Heart right ventricle (tissue), 16 donors: ENCODE measurements at places on chromosomes 12 and 14. TPM values are rescaled to one million over a fixed set of nuclear protein-coding genes. Genes with fewer than 3 reads are reported as not detected.

RNF212B gene
- total RNA-seq = not detected

BEGAIN gene
- total RNA-seq = 0.96 TPM

- H3K27ac ChIP-seq = no peak overlapping the region
- no peak overlapping the region for H3K4me3 ChIP-seq
- no peaks in the 10 kb centered on the region for H3K4me1 ChIP-seq
- H3K27me3 ChIP-seq = no peaks in the 10 kb centered on the region
Measured at GRCh38 chr14:21426692-21427091, 29.2 kb downstream of the CHD8 start.

- H3K4me3 ChIP-seq = no peak overlapping the region
- DNase-seq = no peak
- no peak overlapping the region for H3K27ac ChIP-seq
- H3K27me3 ChIP-seq = no peaks in the 10 kb centered on the region
Measured at GRCh38 chr14:55347040-55347439, 64.6 kb downstream of the ATG14 start.

DNA sequence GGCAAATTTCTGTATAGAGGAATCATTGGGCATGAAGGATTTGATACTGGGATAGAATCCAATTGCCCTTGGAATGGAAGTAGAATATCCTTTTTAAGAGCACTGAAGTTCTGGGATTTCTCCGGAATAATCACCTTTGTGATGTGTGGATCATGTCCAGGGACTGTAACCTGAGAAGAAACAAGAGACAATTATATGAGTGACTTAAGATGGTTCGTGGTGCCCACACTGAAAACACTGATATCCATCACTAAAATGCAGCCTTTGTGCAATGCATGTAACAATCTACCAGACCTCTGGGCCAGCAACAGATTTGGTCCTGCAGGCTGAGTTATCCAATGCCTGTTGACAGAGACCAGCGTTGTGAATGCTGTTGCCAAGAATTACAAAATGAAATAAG is 48.5 kb downstream of the MDM2 start:
- H3K4me3 ChIP-seq = no peak overlapping the region
- H3K27me3 ChIP-seq = no peaks in the 10 kb centered on the region
- no peaks in the 10 kb centered on the region for H3K4me1 ChIP-seq
- H3K36me3 ChIP-seq = no peaks in the 10 kb centered on the region
- no peak overlapping the region for H3K27ac ChIP-seq
- no peak for DNase-seq

DNA sequence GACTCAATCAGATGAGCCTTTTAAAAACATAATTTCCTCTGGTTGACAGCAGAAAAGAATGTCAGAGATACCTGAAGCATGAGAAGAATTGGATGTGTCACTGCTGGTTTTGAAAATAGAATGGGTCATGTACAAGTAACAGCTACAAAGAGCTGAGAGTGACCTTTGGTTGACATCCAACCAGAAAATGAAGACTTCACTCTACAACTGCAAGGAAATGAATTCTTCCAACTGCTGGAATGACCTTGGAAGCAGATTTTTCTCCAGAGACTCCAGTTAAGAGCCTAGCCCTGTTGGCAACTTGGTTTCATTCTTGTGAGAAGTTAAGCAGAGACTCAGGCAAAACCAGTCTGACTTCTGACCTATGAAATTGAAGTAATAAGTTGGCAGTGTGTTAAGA is 505.9 kb downstream of the SLC16A7 start:
- H3K4me3 ChIP-seq = no peak overlapping the region
- H3K27ac ChIP-seq = no peak overlapping the region
- no peaks in the 10 kb centered on the region for H3K27me3 ChIP-seq
- H3K4me1 ChIP-seq = no peaks in the 10 kb centered on the region
- no peak for DNase-seq

OLR1 gene
- total RNA-seq = 0.49 TPM

- no peak overlapping the region for H3K4me3 ChIP-seq
- no peak for DNase-seq
- H3K36me3 ChIP-seq = no peaks in the 10 kb centered on the region
- no peak overlapping the region for H3K27ac ChIP-seq
Measured at GRCh38 chr12:28776220-28776619, 372.9 kb upstream of the FAR2 start.

- H3K4me3 ChIP-seq = no peak overlapping the region
- no peaks in the 10 kb centered on the region for H3K27me3 ChIP-seq
- H3K27ac ChIP-seq = peak overlapping the region; percentile 66
- no peak for DNase-seq
- H3K4me1 ChIP-seq = peaks cover 3% of the 10 kb centered on the region
- no peaks in the 10 kb centered on the region for H3K36me3 ChIP-seq
Measured at GRCh38 chr14:54211551-54212308, 185.1 kb upstream of the CDKN3 start.

GRCh38 chr12:89873745-89874144 is 165.1 kb upstream of the ATP2B1 start:
- no peaks in the 10 kb centered on the region for H3K4me1 ChIP-seq
- H3K27ac ChIP-seq = no peak overlapping the region
- H3K4me3 ChIP-seq = no peak overlapping the region
- H3K27me3 ChIP-seq = no peaks in the 10 kb centered on the region
- no peaks in the 10 kb centered on the region for H3K36me3 ChIP-seq

CAPZA3 gene
- total RNA-seq = not detected

GRCh38 chr12:63869656-63870055 is 25.2 kb downstream of the SRGAP1 start:
- H3K36me3 ChIP-seq = no peaks in the 10 kb centered on the region
- H3K4me3 ChIP-seq = no peak overlapping the region
- H3K27me3 ChIP-seq = no peaks in the 10 kb centered on the region
- no peak overlapping the region for H3K27ac ChIP-seq
- no peaks in the 10 kb centered on the region for H3K4me1 ChIP-seq
- DNase-seq = no peak

DNA sequence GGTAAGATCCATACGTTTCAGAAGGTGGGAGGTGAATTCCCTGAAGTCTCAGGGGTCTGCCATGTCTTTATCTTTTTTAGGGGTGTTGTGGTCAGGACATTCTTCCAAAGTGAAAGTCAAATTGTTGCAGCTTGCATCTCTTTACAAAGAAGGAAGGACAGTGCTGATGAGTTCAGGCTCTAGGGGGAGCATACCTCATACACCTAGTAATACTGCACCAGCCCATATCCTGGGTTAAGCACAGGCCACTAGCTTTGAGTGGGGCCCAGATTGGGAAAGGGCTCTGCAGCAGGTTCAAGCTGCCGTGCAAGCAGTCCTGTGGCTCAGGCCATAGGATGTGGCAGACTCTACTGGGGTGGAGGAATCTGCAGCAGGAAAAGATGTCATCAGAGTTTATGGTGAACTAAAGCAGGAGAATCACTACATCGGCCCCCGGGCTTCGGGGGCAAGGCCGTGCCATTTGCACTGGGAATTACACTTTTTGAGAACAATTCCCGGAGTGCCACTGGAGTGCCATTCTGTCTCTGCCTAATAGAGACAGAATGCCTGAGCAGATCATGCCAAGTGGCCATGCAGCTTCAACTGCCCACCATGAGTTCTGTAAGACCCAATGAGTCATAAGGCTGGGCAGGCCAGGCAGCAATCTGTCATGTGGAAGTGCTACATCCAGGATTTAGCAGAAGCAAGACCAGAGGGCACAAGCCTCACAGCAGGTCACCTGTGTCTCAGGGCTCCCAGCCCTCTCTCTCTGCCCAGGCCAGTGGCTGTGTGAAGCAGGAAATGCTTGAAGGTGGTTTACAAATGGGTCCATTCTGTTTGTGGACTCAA is 32.3 kb downstream of the DIO3 start:
- no peak overlapping the region for H3K27ac ChIP-seq
- DNase-seq = no peak
- H3K36me3 ChIP-seq = no peaks in the 10 kb centered on the region
- no peak overlapping the region for H3K4me3 ChIP-seq
- no peaks in the 10 kb centered on the region for H3K4me1 ChIP-seq
- peaks cover 6% of the 10 kb centered on the region for H3K27me3 ChIP-seq

KRT6B gene
- not detected for total RNA-seq

DNA sequence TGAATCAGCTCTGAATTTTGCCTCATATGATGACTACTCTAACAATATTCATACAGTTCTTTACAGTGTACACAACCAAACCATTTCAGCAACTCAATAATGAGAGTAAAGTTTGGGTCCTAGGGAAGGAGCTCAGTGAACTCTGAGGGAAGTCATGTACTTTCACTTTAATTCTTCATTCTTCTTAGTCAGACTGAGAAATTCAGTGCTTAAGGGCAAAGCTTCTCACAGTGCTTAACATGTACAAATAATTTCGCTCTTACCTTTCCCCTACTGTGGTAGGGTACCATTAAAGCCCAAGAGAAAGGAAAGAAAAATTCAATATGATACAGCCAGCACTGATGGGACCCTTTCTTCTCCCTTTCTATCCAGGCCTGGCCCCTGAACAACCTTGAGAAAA is 435.0 kb downstream of the NELL2 start:
- H3K4me1 ChIP-seq = no peaks in the 10 kb centered on the region
- DNase-seq = no peak
- H3K4me3 ChIP-seq = no peak overlapping the region

SCN8A gene
- 0.89 TPM for total RNA-seq

- no peak overlapping the region for H3K4me3 ChIP-seq
- no peaks in the 10 kb centered on the region for H3K4me1 ChIP-seq
- H3K36me3 ChIP-seq = no peaks in the 10 kb centered on the region
Measured at GRCh38 chr12:22262309-22262708, 72.2 kb downstream of the ST8SIA1 start.

GRCh38 chr12:120264904-120265472 is 542 bp downstream of the PXN start:
- peak overlapping the region; percentile 91 for H3K27ac ChIP-seq
- H3K36me3 ChIP-seq = no peaks in the 10 kb centered on the region
- DNase-seq = peak; percentile 18
- no peaks in the 10 kb centered on the region for H3K27me3 ChIP-seq
- peak overlapping the region; percentile 96 for H3K4me3 ChIP-seq

- H3K36me3 ChIP-seq = no peaks in the 10 kb centered on the region
- no peak overlapping the region for H3K4me3 ChIP-seq
- no peaks in the 10 kb centered on the region for H3K27me3 ChIP-seq
Measured at GRCh38 chr12:5073853-5074252, 30.2 kb downstream of the KCNA5 start.

OR4M1 gene
- total RNA-seq = not detected

DNA sequence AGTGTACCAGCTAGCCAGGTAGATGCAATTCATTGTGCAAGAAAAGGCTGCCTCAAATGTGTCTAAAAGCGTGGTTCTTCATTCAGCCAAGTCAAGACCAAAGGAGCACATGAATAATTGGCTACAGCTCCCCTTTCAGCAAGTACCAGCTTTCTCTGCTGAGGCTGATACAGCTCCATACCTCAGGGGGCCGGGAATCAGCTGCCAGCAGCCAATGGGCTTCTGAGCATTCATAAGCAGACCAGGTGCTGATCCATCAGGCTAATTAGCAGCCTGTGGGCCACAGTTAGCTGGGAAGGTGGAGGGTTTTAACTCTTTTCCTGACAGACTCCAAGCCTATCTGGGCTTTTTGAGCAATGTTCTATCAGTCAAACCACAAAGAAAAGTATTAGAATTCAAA is 264.7 kb downstream of the APAF1 start:
- no peak for DNase-seq
- no peaks in the 10 kb centered on the region for H3K36me3 ChIP-seq
- no peaks in the 10 kb centered on the region for H3K4me1 ChIP-seq
- H3K27me3 ChIP-seq = no peaks in the 10 kb centered on the region
- no peak overlapping the region for H3K27ac ChIP-seq
- no peak overlapping the region for H3K4me3 ChIP-seq

DNA sequence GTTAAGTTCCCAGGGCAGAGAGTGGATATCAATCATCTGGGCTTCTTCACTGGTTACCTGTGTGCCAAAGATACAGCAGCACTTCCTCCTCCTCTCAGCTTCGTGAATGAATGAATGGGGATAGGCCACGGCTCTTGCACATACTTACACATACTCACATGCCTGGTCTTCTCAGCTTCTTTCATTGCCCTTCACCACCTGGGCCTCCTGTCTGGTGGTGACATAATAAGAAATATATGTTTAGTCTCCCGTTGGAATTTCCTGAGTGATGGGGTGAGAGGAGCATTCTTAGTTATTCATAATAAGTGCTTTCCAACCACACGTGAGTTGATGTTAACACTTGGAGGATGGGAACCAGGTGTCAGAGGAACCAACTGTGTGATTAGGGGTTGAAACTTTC is 268.1 kb upstream of the RMST start:
- no peaks in the 10 kb centered on the region for H3K4me1 ChIP-seq
- no peak for DNase-seq
- H3K4me3 ChIP-seq = no peak overlapping the region
- H3K27ac ChIP-seq = no peak overlapping the region

DNA sequence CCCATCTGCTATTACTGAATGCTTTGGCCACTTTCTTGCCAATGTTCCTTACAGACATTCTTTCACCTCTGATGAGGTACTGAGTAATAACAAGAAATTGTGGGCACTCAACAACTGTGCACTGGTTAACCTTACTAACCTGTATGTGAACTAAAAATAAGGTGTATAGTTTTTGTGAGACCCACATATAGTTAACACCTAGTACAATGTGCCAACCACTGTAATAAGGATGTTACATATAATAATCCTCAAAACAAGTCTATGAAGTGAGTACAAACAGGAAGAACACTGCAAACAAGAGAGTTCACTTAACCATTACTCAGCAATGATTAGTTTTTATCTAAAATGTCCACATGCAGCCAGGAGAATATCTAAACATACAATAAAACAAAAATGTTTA is 4.5 kb downstream of the DDHD1 start:
- DNase-seq = no peak
- H3K27me3 ChIP-seq = no peaks in the 10 kb centered on the region
- no peak overlapping the region for H3K4me3 ChIP-seq
- no peak overlapping the region for H3K27ac ChIP-seq
- H3K36me3 ChIP-seq = no peaks in the 10 kb centered on the region

- H3K4me1 ChIP-seq = no peaks in the 10 kb centered on the region
- no peak for DNase-seq
- H3K4me3 ChIP-seq = no peak overlapping the region
- H3K27ac ChIP-seq = no peak overlapping the region
Measured at GRCh38 chr12:97800561-97800960, 338.0 kb downstream of the RMST start.

GRCh38 chr14:103910262-103910935 is 17.9 kb upstream of the TDRD9 start:
- H3K4me3 ChIP-seq = peak overlapping the region; percentile 19
- H3K27ac ChIP-seq = peak overlapping the region; percentile 23
- peak; percentile 71 for DNase-seq
- no peaks in the 10 kb centered on the region for H3K27me3 ChIP-seq

IL23A gene
- total RNA-seq = 0.44 TPM

GRCh38 chr12:68122236-68122920 is 37.2 kb downstream of the IFNG start:
- no peak for DNase-seq
- no peak overlapping the region for H3K4me3 ChIP-seq
- H3K27ac ChIP-seq = no peak overlapping the region
- no peaks in the 10 kb centered on the region for H3K36me3 ChIP-seq
- H3K4me1 ChIP-seq = no peaks in the 10 kb centered on the region

ACOT6 gene
- total RNA-seq = not detected

TMEM179 gene
- total RNA-seq = not detected

- H3K27me3 ChIP-seq = no peaks in the 10 kb centered on the region
- no peak for DNase-seq
- H3K36me3 ChIP-seq = no peaks in the 10 kb centered on the region
- no peak overlapping the region for H3K4me3 ChIP-seq
Measured at GRCh38 chr12:20183563-20183962, 184.8 kb upstream of the PDE3A start.

SRRM4 gene
- total RNA-seq = 0.29 TPM
